ENCODE measurements at places on chromosomes 7 and 10. TPM values are rescaled to one million over a fixed set of nuclear protein-coding genes. Genes with fewer than 3 reads are reported as not detected.

Gene NKX1-2
- total RNA-seq, result 1.4 TPM

Gene TNPO3
- total RNA-seq, result 92.5 TPM

Gene TAS2R38
- total RNA-seq, result not detected

Gene TNRC18
- total RNA-seq, result 37.6 TPM

Gene ARMC3
- under 0.01 TPM for total RNA-seq

Gene ORAI2
- total RNA-seq, result 13.2 TPM

Gene PILRA
- under 0.01 TPM for total RNA-seq

Gene ANTXRL
- not detected for total RNA-seq

Gene C10orf95
- total RNA-seq, result 4.4 TPM

Gene LBX1
- not detected for total RNA-seq

Gene DLX5
- total RNA-seq, result 1.00 TPM

Gene EPO
- not detected for total RNA-seq

Gene SFTPA1
- total RNA-seq, result not detected

Gene ZNF239
- 4.2 TPM for total RNA-seq

Gene SP8
- 0.34 TPM for total RNA-seq

Gene MMS19
- total RNA-seq, result 50.1 TPM

Gene ZNF727
- 0.64 TPM for total RNA-seq

Gene DLG5
- 37.6 TPM for total RNA-seq

Gene STEAP4
- total RNA-seq, result 2.4 TPM

Gene MCM10
- total RNA-seq, result 0.34 TPM

Gene SPDYE8
- total RNA-seq, result not detected

Gene LIPK
- total RNA-seq, result 0.21 TPM

Gene FAM25A
- 342 TPM for total RNA-seq

Gene CLRN3
- total RNA-seq, result not detected

Gene CCDC172
- not detected for total RNA-seq

Gene MINDY4
- total RNA-seq, result 3.5 TPM
